Stimulated activated CD8-positive, alpha-beta memory T cell treated with anti-CD3 and anti-CD28 coated beads, Interleukin-7, amount 100 ng/mL, for 24 hours (primary cell): ENCODE measurements at places on chromosomes 4 and X.

DNA sequence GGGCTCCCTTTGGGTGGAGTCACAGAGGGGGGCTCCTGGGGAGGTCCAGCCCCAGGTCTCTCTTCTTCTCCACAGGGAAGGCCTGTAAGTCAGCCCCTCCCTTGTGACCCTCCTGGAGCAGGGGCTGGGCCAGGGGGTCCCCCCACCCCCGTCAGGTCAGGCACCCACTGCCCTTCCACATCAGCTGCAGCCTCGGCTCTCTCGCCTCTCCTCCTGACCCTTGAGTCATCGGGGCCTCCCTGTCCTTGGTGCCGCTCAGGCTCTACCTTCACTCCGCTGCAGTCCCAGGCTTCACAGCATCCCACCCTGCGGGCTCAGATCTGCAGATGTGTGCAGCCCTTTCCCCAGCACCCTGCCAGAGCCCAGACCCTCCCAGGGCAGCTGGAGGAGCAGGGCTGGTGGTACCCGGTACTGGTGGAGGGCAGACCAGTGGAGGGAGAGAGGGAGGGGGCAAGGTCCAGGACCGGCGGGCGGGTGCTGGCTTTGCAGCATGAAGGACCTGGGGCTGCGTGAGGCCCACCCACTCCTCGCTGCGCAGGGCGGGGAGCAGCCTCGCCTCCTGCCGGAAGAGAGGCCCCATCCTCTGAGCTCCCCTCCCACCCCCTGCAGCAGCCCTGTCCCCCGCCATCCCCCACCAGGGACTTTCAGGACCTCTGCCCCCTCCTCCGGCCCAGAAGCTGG is 117.1 kb downstream of the FAM53A start:
- no peak for DNase-seq

DNA sequence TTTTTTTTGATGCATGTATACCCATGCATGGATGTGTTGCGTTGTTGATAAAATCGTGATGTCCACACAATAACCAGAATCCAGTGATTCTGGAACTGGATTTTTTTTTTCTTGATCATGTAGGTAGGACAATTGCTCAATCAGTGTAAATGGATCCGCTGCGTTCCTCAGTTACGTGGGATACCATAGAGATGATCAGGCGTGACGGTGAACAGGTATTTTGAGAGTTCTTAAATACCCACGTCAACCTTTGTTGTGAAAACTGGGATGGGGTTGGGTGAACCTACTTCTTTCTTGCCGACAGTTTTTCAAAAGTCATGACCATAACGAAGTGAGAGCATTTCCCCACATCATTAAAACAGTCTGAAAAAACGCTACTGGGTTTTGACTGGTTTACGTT is 913 bp upstream of the SMIM10L2A start:
- DNase-seq = no peak

DNA sequence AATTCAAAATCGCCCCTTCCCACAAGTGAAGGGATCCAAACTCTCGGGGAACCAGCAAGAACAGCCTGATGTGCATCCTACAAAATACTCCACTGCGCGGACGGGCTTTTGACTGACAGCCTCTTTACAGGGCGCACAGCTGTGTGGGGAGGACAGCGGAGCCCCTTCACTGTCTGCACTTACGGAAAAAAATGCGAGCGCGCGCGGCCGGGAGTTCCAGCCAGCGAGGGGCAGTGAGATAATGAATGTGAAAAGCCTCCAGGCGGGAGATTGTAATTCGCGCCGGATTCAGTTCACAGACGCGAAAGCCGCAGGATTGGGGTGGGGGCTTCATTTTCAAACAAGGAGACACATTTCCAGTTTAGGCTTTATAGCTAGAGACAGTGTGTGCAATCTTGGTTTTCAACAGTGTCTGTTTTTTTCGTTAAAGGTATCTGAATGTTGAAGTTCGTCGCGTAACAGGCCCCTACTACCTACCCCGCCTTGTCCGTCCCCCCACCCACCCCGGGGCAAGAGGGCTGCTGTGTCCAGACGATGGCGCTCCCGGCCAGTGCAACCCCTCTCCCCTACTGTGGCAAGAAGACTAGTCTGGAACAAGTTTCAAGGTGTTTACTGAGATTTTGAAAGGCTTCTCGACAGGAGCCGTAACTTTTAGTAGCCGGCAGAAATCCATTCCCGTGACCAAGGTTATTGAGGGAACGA is 1.7 kb upstream of the GPR50 start:
- no peak for DNase-seq

GRCh38 chr4:134024251-134024650 is 177.3 kb downstream of the PABPC4L start:
- no peak for DNase-seq

GRCh38 chrX:40268188-40268520 is 170.4 kb upstream of the BCOR start:
- no peak for DNase-seq

- no peak for DNase-seq
Measured at GRCh38 chr4:41792166-41792565, 43.6 kb upstream of the PHOX2B start.

DNA sequence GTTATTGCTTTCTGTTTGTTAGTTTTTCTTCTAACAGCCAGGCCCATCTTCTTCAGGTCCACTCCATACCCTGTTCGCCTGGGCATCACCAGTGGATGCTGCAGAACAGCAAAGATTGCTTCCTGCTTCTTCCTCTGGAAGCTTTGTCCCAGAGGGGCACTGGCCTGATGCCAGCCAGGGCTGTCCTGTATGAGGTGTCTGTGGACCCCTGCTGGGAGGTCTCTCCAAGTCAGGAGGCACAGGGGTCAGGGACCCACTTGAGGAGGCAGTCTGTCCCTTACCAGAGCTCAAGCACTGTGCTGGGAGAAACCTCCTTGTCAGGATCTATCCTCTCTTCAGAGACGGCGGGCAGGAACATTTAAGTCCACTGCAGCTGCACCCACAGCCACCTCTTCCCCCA is 2.5 kb upstream of the PAGE2B start:
- no peak for DNase-seq

- DNase-seq = no peak
Measured at GRCh38 chrX:102651242-102652011, at the start of gene GPRASP1. GPRASP1 (plus strand) TSS chrX:102651483; CDS start chrX:102653914, 2,431 bp downstream.

DNA sequence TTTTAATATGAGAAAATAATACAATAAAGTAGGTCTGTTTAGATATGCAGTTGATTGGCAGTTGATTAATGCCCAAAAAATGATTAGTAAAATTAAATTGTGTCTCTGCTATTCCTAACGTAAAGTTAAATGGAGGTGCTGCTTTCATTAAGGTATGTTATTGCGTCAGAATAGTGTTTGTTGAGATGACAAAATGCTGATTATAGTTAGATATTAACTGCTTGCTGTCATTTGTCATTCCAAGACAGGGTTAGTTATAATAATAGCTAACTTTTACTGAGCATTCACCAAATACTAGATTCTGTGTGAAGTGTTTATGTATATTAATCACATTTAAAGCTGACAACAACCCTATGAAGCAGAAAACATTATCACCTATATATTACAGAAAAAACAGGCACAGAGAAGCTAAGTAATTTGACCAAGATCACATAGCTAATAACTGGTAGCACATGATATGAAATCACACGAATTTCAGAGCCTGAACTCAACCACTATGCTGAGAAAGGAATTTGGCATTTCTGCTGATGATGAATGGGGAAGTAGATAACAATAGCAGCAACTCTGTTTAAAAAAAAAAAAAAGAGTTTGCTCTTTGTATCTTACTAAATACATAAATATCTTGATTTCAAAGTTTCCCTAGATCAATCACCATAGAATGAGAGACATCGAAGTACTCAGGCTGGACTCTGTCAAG is 59.7 kb upstream of the WDR44 start:
- DNase-seq = no peak

DNA sequence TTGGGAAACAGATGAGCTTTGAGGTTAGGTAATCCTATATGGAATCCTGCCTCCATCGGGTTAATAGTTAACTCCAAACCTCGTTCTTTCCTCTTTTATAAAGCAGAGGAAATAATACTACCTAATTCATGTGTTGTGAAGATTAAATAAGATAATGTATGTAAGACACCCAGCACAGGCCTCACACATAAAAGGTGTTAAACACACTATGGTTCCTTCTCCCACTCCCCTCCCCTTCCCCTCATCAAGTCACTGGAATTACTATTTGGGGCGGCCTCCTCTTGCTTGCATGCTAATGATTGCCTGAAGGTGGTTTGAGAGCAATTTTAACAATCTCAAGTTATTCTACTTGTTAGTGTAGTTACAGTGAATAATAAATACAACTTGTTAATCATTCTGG is 404.4 kb upstream of the RASGEF1B start:
- DNase-seq = no peak

DNA sequence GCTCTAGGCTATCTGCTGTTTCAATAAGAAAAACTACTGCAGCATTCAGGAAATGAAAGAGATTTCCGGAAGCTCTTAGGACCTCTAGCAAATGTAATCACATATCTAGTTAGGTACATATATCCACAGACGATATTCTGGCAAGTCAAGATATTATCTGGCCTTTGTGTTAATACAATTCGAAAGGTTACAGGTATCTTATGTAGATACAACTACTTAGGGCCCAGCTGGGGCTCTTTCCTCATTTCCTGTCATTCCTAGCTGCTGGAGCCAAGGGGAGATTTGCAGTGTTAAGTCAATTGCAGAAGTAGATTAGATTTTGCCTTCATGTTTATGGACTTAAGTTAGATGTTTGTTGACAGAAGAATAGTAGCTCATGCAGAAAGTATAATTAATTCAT is 299.5 kb downstream of the ARHGAP24 start:
- DNase-seq = no peak

GRCh38 chrX:115940888-115941332 is 229.6 kb upstream of the AGTR2 start:
- DNase-seq = no peak
